ENCODE measurements at places on chromosomes 4 and X. TPM values are rescaled to one million over a fixed set of nuclear protein-coding genes. Genes with fewer than 3 reads are reported as not detected.

The ARHGAP36 gene
- not detected for total RNA-seq

The KLB gene
- not detected for total RNA-seq

The BEX5 gene
- total RNA-seq: not detected

The CPEB2 gene
- 1.6 TPM for total RNA-seq

The CNKSR2 gene
- total RNA-seq: not detected
